ENCODE measurements at places on chromosomes 13 and 19.

DNA sequence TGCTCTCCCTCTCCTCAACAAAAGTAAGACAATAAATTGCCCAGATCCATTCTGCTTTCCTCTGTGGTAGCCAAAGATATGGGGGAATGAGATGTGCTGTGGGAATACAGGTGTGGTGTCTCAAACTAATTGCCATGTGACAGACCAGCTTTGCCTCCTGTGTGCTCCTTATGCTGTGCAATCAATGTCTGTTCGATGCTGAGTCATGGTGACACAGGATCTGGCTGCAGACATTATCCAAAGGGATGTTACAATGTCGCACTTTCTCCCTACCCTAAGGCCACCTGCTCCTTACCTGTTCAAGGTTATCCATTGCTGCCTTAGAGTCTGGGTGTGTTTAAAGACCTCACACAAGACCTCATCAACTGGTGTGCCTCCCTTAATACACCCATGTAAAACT lies 32.5 kb downstream of the FGF14 start:
- DNase-seq: no peak

GRCh38 chr19:6234527-6234926 lies 45.2 kb downstream of the MLLT1 start:
- no peak for DNase-seq

DNA sequence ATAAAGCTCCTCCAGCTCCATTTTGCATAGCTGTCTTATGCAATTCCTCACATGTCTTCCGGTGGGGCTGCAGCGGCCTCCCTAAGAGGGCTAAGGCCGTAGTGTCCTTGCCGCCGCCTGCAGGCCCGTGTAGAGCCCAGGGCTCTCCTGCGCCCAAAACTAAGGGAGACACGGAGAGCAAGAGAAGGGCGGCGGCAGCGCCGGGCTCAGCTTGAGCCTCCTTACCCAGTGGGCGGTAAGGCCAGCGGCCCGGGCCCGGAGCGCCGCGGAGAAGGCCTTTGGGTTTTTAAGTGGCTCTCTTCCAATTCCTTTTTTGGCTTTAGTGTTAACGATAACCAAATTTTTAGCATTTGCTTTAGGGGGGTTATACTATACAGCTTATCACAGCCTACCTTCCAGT lies 30.1 kb downstream of the ZNF677 start:
- no peak for DNase-seq

GRCh38 chr13:76879203-76879882 lies 6.9 kb downstream of the KCTD12 start:
- peak; percentile 93 for DNase-seq

DNA sequence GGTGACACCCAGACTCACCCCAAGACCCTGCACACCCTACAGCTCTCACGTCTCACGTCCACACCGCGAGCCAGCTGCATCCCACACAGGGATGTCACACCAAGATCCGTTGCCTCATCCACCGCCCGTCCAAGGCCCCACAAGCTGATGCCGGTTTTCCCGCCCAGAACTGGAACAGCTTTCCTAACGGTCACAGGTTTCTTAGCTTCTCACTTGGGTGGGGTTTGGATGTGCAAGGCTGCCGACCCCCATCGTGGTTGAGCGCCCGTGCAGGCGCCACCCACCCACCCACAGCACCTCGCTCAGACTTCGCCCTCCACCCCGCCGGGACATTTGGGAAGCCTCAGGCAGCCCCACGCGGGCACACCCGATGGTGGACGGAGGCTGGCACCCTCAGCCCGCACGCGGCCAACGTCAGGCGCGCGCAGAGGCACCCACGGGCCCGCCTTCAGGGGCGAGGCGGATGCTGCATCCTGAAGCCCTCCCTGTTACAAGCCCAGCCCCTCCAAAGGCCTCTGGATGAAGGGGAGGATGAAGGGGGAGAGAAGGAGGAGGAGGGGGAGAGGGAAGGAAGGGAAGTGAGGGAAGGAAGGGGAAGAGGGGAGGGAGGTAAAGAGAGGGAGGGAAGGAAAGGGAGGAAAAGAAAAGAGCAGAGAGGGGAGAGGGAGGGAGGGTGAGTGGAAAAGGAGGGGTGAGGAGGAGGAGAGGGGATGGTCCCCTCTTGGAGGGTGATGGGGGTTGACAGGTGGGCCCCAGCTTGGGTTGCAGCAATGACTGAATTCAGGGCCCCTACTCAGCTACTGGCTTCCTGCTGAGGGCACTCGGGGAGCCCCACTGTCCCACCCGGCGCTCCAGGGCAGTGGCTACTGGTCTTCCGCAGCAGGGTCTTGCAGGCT lies 12.8 kb downstream of the ONECUT3 start:
- no peak for DNase-seq
